ENCODE measurements at places on chromosomes 7 and 10.

- DNase-seq, result no peak
Observed at GRCh38 chr10:35453855-35454532, 117.7 kb downstream of the CCNY start.

DNA sequence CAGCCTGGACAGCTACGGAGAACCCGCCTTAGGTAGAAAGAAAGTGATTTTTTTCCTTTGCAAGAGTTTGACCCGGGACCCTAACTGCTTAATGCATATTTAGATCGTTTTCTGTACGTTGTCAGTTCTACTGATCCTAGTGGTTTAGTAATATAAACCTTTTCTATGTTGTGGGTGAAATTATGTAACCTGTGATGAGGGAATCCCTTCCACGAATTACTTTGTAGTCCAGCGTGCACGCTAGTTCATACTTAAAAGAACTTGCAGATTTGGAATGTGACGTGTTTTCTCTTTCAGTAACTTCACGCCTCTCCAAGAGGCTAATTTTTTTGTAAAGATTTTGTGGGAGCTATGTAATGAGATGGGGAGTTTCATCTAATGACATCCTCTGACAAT, 705 bp downstream of the SLF2 start:
- no peak for DNase-seq

DNA sequence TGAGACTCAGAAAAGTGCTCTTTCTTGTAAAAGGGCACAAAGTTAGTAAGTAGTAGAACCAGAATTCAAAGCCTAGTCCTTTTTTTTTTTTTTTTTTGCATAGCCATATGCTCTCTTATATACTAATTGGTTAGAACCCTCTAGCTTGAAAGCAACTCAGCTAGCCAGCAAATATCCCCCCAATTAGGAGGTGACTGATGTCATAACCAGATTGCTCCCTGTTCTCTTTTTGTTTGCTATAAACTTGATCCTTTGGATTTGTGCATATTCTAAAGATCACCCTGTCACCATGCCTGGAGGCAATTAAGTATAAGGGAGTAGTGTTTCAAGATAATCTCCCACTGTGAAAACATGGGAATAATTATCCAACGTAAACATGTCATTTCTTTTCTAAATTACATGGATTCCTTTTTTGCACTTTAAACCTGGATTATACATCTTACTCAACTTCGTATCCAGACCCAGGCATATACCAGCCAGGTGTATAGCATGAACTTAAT, 963.4 kb downstream of the CNTNAP2 start:
- no peak for DNase-seq

- DNase-seq, result no peak
Observed at GRCh38 chr10:49365675-49366415, 30.0 kb downstream of the DRGX start.

- DNase-seq, result no peak
Observed at GRCh38 chr10:34172936-34173533, 642.1 kb downstream of the PARD3 start.

GRCh38 chr10:23608926-23609325, 170.1 kb downstream of the OTUD1 start:
- DNase-seq, result no peak

- DNase-seq, result no peak
Observed at GRCh38 chr7:29860186-29860585, 53.9 kb downstream of the WIPF3 start.

GRCh38 chr7:4692055-4692454, 10.0 kb downstream of the FOXK1 start:
- DNase-seq, result no peak

All from activated CD4-positive, alpha-beta T cell treated with anti-CD3 and anti-CD28 coated beads for 24 hours (primary cell).